SK-N-DZ (cell line): ENCODE measurements at places on chromosomes 7 and 10.

- no peak for DNase-seq
These were observed 609.0 kb upstream of the FOXK1 start for GRCh38 chr7:4073052-4073451.

DNA sequence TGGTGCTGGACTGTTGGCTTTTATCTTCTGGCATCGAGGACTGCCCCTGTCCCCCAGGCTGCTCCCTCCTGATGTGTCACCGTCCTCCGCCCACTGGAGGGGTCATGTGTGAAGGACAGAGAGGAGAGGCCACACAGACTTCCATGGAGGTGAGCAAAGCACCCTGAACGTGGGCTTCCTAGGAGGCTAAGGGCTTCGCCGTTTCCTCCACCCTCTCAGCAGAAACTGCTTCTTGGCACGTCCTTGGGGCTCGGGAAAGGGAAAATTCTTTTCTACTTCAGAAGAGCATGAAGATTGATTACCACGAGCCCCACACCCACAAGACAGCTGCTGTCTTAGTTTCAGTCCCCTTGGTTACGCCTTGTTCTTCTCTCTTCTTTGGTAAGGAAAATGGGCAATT lies 218.2 kb downstream of the CCDC3 start:
- no peak for DNase-seq

GRCh38 chr7:9264395-9264794 lies 831.0 kb downstream of the NXPH1 start:
- no peak for DNase-seq

GRCh38 chr7:157111311-157111710 lies 27.4 kb upstream of the UBE3C start:
- DNase-seq, result no peak
